NCI-H2081 (cell line): ENCODE measurements at places on chromosomes 12 and 14.

DNA sequence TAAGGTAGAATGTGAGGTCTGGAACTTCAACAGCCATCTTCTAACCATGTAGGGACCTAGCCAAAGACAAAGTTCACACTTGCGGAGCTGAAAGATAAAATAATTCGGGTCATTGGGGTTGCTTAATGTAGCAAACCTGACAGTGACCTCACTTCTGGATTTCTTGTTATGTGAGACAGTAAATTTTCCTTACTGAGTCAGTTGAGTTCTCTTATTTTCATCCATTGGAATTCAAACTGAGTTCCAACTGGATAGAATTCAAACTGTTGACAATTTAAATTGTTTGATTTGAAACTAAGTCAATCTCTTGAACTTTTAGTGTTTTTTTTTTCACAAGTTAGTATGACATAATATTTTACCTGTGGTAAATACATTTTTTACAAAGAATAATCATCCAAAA is 406.5 kb downstream of the ADAMTS20 start:
- no peak for DNase-seq

GRCh38 chr12:29612912-29613311 is 115.4 kb upstream of the OVCH1 start:
- no peak for DNase-seq

- no peak for DNase-seq
Measured at GRCh38 chr12:66596199-66596598, 82.7 kb downstream of the GRIP1 start.

DNA sequence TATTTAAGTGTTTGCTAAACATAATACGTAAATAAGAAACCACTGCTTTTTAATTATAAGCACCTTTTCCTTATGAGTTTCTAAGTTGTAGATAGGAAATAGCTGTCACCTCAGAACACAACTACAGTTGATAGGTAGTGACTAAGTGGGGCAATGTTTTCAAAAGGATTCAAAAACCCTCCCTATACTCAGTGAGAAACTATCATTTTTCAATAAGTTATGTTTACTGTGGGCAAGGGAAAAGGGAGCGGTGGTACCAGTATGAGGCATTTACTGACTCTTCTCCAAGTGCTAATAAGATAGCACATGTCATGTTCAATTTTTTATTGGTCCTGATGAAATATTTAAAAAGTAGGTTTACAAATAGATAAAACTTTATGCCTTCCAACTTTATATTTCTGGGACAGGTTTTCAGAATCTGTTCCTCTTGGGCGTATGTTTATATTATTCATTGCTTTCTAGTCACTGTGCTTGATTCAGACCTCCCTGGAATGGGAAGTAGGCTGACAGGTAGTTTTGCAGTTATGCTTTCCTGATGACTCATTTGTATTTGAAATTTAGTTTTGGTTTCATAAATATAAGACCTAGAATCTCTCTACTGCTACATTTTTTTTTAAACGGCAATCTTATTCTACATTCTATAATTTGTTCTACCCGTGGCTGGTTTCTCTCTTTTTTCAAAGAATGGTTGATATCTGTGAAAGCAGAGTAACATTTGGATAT is 153.1 kb downstream of the TMEM117 start:
- DNase-seq = no peak

DNA sequence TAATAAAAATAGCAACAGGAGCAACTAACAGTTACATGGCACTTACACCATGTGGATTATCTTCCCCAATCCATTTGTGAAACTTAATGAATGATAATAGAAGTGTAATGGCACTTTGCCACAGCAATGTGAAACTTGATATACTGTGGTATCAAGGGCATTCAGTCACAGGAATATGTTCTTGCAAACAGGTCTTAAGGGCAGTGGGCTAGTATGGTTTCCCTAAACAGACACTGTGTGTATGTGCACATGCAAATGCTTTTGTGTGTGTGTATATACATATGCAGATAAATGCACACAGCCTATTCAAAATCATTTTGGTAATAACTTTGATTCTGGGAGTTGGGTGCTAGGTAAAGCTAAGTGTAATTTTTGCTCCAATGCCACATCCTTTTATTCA is 26.2 kb upstream of the ARHGAP5 start:
- no peak for DNase-seq

DNA sequence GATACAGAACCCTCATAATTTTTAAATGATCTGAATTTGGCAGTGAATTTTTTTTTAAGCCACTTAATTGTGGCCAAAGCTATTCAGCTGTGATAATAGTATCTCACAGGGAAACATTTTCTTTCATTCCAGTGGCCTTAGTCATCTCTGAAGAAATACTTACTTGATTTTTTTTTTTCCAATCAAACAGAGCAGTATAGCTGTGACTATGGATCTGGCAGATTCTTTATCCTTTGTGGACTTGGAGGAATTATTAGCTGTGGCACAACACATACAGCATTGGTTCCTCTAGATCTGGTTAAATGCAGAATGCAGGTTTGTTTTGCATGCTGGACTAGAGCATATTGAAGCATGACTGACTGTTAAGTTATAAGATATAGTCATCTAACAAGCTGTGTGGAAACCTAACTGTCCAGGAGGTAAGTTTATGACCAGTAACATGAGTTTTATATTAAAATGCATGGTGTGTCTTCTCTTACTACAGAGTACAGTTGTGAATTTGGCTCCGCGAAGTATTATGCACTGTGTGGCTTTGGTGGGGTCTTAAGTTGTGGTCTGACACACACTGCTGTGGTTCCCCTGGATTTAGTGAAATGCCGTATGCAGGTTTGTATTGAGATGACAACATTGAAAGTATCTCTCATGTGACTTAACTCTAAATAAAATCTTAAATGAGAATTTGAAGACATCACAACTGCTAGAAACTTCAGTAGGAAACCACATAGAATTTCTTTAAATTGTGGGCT is 1.9 kb downstream of the SLC25A3 start:
- no peak for DNase-seq

DNA sequence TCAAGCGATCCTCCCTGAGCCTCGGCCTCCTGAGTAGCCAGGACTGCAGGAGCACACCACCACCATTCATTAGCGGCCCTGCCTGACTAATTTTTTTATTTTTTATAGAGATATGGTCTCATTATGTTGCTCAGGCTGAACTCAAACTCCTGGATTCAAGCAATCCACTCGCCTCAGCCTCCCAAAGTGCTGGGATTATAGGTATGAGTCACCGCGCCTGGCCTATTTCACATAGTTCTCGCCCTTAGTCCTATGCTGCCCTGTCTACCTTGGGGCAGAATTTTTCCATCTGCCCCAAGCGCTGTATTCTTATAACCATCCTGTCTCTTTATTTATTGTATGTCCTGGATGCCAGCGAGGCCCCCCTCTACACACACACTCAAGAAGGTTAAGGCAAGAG is 50.9 kb upstream of the BCL2L14 start:
- no peak for DNase-seq

GRCh38 chr12:3651585-3652424 is 101.1 kb downstream of the CRACR2A start:
- no peak for DNase-seq

DNA sequence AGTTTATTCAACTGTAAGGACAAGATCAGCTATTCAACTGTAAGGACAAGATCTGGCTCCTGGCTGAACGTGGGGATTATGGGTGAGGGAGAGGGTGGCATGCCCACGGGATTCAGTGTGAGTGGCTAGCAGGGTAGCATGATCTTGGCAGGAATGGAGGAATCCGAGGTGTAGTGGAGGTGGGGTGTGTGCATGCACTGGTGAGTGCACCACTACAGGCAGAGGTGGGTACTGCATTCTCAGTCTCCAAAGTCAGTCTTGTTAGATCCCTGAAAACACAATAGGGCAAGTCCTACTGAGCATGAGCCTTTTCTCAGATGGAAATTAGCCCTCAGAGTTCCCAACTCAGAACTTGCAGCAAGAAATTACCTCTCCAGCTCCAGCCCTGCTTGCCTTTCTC is 32.2 kb upstream of the DCD start:
- no peak for DNase-seq

DNA sequence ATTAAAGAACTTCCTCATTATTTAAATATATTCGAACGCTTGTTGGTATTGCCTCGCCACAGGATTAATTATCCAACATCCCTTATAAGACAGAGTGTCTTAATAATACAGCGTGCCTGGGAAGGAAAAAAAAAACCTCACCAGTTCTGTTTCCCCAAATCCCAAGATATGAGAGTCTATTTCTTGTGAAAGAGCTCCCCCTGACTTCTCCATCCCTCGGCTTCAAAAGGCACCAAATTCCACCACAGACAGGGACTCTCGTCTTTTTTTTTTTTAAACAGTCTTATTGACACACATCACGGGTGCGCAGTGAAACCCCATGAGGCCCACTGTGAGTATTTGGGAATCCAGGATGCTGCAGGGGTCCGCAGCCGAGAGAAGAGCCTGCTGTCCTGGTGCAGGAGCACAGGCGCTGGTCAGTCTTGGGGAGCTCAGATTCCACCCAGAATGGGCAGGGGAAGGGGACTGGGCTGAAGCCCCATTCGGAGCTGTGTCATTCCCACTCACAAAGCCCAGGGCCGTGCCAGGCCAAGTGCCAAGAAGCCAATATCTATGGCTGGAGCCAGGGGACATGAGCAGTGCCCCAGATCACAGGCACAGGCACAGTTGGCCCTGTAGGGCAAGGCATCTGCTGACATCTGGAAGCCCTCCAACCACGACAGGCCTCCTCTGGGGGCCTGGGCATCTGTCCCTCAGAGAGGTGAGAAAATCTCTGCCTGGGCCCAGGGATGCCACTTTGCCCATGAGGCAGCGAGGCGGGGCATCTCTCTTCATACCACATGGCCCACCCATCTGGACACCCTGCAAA is 71.9 kb downstream of the BCL11B start:
- DNase-seq = no peak

DNA sequence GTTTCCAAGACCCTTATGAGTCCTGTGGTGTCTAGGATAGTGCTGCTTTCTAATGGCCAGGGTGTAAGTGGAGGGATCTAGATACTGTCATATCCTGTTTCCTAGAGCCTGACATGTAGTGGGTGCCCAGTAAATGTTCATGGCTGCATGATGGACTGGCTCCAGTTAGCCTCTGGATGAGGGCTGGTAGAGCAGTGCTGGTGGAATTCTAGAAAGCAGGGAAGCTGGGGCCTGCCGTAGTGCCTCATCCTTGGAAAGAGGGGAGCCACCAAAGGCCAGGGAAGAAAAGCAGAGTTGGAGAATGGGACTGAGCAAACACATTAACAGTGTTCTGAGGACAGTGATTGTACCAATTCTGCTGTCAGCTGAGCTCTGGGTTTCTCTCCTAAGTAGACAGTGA is 637 bp downstream of the GZMB start:
- no peak for DNase-seq

DNA sequence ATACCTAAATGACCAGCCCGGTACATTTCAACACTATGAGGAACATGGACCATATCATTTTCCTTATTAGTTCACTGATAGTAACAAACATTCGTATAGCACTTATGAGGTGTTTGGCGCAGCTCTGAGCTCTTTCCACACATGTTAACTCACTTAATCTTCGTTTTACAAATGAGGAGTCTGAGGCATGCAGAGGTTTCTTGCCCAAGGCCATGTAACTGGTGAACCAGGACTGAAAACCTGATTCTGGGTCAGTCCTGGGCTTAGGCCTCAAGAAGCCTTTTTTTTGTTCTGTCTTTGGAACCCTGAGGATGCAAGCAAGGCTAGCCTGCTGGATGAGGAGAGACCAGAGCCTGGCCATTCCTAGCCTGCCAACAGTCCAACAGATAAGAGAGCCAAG is 55.0 kb downstream of the C14orf132 start:
- DNase-seq = no peak
